ENCODE measurements at places on chromosomes 2 and 18.

- DNase-seq, result no peak
Measured at GRCh38 chr18:54616220-54616848, 25.3 kb downstream of the DYNAP start.

GRCh38 chr2:170204298-170204951, 26.5 kb downstream of the MYO3B start:
- no peak for DNase-seq

- no peak for DNase-seq
Measured at GRCh38 chr18:11494107-11494506, 115.3 kb upstream of the SLC35G4 start.

DNA sequence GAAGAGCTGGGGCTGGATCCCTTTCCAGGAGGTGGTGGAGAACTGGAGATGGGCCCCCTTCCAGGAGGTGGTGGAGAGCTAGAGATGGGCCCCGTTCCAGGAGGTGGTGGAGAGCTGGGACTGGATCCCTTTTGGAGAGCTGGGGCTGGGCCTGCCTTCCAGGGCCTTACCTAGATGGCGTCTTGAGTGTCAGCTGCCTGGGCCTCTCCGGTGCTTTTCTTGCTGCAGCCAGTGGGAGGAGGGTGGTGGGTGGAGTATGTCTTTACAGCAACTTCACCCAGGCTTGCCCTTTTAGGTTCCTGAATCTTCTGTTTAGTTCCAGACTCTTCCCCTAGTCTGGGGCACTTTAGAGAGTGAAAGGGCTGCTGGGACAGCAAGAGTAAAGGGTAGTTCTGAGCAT, 19.1 kb upstream of the TXNDC2 start:
- DNase-seq, result no peak

GRCh38 chr2:10665833-10666232, 23.9 kb downstream of the NOL10 start:
- DNase-seq, result no peak

DNA sequence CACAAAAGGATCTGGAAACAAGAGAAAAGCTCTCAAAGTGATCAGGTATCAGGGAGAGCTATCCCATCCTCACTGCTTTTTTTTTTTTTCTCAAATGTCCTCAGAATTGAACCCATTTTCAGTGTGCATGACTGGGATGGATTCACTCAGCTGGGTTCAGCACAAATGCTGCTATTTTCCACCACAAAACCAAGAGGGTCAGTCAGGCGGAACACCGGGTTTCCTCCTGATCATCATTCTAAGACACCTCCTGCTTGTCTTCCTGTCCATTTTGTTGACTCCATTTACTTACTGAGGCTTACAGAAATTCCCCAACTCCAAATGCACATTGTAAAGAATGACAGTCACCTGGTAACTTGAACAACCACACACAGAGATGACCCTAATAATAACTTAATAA, 39.9 kb downstream of the CYRIA start:
- DNase-seq, result no peak

- DNase-seq, result no peak
Measured at GRCh38 chr2:158912112-158912511, 56.3 kb upstream of the TANC1 start.

GRCh38 chr18:41922841-41923240, 32.2 kb upstream of the PIK3C3 start:
- DNase-seq, result no peak

Measured in erythroblast (primary cell).